ENCODE measurements at places on chromosomes 12 and 14.

DNA sequence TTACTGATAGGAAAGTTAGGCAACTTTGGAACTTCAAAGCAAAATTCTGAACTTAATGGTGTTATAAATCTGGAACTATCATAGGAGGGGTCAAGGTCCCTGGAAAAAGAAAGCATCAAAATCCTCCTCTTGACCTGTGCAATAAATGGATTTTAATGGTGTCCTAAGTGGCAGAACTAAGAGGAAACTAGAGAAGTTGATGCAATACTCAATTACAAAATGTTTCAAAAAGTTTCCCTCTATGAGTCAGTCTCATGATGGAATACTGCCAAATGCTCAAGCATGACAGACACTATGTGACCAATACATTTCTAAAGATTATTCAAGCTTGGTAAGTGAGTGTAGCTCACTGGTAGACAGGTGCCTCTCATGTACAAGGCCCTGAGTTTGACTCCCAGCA lies 47.7 kb upstream of the ERGIC2 start:
- no peak for DNase-seq

- no peak for DNase-seq
Observed at GRCh38 chr14:81653626-81654025, 120.0 kb upstream of the SEL1L start.

DNA sequence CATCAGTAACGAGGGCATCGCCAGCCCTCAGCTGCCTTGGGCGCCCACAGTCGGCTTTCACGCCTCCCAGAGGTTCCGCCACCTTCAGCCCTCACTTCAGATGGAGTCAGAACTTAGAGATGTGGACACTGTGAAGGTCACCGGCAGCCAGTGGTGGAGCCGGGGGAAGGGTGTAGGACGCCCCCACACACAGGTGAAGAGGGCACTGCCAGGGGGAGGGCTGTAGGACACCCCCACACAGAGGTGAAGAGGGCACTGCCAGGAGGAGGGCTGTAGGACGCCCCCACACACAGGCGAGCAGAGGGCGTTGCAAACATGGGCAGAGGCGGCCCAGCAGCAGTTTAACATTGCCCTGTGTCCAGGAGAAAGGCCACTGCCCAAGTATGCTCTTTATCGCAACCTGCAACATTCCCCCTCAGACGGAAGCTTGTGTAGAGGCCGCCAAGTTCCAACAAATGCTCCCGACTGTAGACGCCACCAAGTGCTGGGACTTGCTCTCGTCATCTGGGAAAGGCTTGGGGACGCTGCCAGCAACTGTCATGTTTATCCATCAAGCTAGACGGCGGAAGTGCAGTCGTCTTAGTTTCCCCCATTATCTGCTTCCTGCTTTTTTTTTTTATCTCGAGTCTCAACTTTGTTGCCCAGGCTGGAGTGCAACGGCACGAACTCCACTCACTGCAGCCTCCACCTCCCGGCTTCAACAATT lies 4.9 kb upstream of the ANKLE2 start:
- no peak for DNase-seq

DNA sequence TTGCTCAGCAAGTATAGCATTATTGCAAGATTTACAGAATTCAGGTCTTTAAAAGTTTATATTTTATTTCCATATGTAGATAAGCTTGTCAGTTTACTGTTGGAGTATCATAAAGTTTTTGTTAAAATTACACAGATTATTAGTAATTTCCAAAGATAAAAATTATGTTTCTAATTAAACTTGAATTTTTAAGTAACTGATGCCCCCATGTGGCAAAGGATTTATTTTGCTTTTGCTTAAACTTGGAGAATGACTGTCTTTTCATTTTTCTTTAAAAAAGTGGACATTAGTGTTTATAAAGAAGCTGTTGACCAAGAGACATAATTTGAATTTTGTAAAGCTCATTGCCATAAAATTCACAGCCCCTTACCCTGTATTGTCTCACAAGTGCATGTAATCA lies 45.8 kb downstream of the ETNK1 start:
- no peak for DNase-seq

GRCh38 chr12:3313066-3313465 lies 177.9 kb upstream of the PRMT8 start:
- peak; percentile 39 for DNase-seq

GRCh38 chr12:48128800-48129199 lies 9.6 kb downstream of the PFKM start:
- DNase-seq = no peak

GRCh38 chr14:69079747-69080146 lies 73.2 kb downstream of the DCAF5 start:
- DNase-seq = no peak

DNA sequence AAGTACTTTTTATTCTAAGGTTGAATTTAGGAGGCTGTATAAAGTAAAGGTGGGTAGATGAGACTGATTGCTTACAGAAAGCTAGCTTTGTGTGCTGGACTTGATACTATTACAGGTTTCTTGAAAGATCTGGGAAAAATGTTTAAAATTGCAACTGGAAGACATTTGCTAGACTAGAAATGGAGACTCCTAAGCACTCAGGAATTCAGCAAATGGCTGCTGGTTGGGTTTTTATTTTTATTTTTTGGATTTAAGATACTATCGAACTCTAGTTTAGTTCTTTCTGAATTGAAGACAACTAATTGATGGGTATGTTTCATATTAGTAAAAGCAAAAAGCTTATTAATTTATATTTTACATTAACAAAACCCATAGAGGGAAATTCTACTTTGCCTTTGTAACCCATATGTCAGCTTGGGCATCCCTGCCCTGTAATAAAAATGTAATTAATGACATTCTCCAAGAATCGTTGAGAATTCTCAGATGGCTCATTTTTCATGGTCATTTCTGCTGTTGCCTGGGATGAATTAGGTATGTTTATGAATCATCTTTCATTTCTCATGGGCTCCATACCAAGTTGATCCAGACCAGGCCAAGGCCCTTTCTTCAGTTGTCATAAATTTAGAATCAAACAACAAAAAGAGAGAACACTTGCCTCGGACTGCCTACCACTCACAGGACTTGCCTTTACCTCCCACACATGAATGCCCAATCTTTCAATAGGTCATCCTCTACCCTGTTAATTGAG lies 102.1 kb downstream of the ERGIC2 start:
- DNase-seq = no peak

- DNase-seq = no peak
Observed at GRCh38 chr14:101320396-101320795, 240.9 kb upstream of the DIO3 start.

DNA sequence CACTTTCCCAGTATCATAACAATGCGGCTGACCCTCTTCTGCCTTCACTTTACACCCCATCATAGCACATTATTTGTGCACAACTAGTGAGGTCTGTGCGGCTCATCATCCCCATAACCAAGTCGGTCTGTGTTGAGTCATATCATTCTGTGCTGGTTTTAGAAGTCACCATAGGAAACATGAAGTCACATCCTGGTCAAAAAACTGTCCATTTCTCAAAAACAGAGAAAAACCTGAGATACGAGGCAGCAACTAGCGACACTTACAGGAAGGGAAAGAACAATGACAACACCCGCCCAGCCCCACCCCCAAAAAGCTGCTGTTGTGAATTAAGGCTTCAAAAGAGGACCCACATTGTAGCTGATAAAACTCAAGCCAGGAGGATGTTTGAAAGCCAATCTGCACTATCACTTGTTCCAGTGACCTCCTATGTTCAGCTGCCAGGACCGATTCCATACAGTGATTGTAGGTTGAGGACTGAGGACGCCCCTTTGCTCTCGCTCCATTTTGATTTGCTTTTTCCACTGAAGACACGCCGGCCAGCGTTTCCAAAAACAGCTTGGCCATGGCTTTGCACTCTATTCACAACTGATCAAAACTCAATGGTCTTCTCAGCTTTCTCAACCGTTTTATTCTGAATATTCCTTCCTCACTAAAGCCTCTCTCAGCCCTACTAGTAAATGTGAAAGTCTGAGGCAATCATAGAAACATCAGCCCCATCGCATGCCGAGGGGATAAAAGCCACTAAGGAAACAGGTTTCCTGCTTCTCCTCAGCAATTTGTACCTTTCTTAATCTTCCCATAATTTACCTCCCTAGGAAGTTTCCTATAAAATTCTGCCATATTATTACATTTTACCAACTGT lies 87.5 kb downstream of the DUSP16 start:
- no peak for DNase-seq

- DNase-seq = peak; percentile 77
Observed at GRCh38 chr12:63045020-63045860, 105.8 kb downstream of the AVPR1A start.

DNA sequence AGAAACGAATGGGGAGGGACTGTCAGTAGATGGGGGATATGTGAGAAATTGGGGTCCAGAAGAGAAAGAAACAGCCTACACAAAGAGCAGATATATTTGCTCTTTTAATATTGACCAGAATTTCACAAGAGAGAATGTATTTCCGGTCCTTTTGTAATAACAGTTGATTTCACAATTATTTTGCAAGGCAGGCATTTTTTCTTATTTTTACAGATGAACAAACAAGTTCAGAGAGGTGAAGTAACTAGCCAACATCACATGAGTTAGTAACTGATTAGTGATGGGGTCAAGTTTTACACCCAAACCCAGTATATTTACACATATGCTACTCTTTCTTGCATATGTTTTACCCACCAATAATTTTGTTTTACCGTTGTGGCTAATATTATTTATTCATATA lies 188.2 kb downstream of the NAV3 start:
- DNase-seq = no peak

DNA sequence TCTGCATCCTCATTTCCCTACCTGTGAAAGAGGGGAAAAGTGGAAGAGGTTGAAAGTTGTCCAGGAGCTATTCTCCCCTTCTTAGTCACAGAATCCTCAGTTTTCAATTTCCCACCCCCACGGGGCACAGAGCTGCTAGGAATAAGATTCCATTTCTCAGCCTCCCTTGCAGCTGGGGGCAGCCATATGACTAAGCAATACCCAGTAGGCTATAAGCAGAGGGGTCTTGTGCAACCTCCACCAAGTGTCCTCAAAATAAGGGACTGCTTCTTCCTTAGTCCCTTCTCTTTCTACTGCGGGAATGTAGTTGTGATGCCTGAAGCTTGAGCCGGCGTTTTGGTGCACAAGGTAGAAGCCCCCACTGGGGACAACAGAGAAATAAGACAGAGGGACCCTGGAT lies 40.9 kb downstream of the VWF start:
- no peak for DNase-seq

- no peak for DNase-seq
Observed at GRCh38 chr12:113161415-113162016, 12.0 kb downstream of the CFAP73 start.

DNA sequence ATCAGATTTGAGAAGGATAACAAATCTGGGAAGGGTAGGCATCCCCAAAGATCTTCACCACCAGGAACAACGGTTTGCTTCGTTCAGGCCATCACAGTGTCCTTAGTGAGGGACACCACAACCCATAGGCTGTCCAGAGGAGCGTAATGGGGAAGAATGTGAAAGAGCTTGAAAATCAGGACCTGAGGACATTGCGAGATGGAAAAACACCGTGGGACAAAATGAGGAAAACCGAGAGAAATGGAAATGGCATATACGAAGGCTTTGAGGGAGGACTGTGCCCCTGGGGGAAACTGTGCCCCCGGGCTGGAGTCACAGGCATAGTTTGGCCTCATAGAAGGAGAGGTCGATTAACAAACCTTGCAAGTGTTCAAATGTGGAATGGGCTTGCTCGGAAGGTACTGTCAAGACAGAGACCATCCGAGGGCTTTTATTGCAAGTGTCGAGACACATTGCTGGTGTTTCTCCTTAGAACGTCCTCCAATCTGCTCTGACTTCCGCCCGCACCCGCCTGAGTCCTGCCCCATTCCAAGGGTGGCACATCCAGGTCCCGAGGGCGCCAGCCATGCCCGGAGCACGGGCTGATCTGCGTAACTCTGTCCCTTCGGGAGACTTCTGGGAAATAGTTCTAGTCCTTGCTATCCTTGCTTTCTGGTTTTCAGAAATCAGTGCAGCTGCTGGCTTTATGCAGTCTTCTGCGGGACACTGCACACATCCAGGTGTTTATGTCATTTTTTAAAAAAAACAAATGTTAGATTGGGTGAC lies 885 bp upstream of the PALS1 start:
- peak; percentile 73 for DNase-seq

- DNase-seq = no peak
Observed at GRCh38 chr14:103001651-103002396, 55.5 kb downstream of the CDC42BPB start.

- DNase-seq = no peak
Observed at GRCh38 chr14:58133739-58134138, 18.3 kb downstream of the ARMH4 start.

- no peak for DNase-seq
Observed at GRCh38 chr12:107138990-107139389, 45.6 kb upstream of the CRY1 start.

DNA sequence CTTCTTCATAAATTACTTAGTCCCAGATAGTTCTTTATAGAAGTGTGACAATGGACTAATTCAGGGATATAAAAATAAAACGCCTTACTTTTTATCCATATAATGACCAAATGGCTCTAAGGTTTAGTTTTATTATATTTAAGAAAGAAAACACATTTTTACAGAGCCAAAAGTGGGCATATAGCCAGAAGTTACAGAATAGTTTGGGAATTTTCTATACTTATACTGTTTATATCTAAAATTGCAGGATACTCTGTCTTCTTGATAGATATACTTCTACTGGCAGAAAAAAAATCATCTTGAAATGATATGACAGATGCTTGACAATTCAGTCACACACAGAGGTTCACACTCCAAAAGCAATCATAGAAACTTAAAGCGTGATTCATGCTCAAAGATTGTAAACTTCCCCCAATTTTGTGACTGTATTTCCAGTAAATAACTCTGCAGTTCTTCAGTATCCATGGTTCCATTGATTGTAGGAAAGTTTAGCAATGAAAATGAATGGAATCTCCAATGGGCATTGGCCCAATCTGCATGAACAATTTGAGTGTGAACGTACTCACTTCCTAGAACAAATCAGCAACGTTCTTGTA lies 307.8 kb downstream of the NOVA1 start:
- no peak for DNase-seq

DNA sequence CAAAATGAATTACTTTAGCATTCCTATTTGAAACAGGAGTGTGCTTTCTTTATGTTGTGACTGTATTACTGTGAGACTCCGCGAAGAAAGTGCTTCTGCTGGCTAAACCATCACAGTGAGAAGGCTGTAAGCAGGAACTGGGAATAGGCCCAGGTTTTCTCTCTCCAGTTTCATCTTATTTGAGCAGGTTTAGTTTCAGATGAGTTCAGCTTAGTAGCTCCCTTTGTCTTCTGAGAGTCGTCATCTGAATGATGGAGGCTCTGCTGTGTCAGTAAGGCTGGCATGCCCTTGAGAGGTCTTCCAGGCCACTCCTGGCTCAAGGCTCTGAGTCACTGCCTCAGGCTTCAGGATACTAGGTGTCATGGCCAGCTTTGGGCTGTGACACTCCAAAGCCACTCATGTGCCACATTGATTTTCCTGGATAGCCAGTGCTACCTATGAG lies 205.6 kb upstream of the RGS6 start:
- DNase-seq = no peak

- peak; percentile 42 for DNase-seq
Observed at GRCh38 chr14:81164167-81164774, 56.5 kb downstream of the GTF2A1 start.

- no peak for DNase-seq
Observed at GRCh38 chr12:83473408-83474095, 786.8 kb downstream of the TMTC2 start.
